ENCODE measurements at places on chromosomes 7 and 10.

DNA sequence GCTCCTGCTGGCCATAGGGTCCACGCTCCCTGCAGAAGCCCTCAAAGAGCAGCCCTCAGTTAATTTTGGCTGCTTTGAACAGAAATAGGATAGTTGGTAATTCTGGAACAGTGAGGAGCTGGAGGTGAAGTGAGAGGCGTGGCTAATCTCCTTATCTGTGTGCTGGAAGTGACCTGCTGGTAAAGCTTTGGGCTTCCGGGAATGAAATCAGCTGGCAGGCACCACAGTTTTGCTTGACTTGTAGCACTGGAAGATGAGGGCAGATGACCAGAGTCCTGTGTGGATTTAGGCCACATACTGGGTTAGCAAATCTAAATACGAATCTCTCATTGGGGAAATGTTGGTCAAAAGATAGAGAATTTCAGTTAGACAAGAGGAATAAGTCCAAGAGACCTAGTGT is 10.2 kb downstream of the ATP6V0E2 start:
- DNase-seq, result no peak
- no peaks in the 10 kb centered on the region for H3K27me3 ChIP-seq
- H3K4me3 ChIP-seq, result no peak overlapping the region
- H3K4me1 ChIP-seq, result peaks cover 2% of the 10 kb centered on the region
- H3K27ac ChIP-seq, result peak overlapping the region; percentile 69
- no peaks in the 10 kb centered on the region for H3K36me3 ChIP-seq

- no peak overlapping the region for H3K4me3 ChIP-seq
- no peaks in the 10 kb centered on the region for H3K27me3 ChIP-seq
- no peak overlapping the region for H3K27ac ChIP-seq
- no peaks in the 10 kb centered on the region for H3K4me1 ChIP-seq
These were observed 111.7 kb downstream of the LARP4B start for GRCh38 chr10:819816-820215.

- DNase-seq, result no peak
- no peak overlapping the region for H3K4me3 ChIP-seq
- H3K27me3 ChIP-seq, result no peaks in the 10 kb centered on the region
These were observed 78.9 kb downstream of the SRI start for GRCh38 chr7:88140947-88141346.

DNA sequence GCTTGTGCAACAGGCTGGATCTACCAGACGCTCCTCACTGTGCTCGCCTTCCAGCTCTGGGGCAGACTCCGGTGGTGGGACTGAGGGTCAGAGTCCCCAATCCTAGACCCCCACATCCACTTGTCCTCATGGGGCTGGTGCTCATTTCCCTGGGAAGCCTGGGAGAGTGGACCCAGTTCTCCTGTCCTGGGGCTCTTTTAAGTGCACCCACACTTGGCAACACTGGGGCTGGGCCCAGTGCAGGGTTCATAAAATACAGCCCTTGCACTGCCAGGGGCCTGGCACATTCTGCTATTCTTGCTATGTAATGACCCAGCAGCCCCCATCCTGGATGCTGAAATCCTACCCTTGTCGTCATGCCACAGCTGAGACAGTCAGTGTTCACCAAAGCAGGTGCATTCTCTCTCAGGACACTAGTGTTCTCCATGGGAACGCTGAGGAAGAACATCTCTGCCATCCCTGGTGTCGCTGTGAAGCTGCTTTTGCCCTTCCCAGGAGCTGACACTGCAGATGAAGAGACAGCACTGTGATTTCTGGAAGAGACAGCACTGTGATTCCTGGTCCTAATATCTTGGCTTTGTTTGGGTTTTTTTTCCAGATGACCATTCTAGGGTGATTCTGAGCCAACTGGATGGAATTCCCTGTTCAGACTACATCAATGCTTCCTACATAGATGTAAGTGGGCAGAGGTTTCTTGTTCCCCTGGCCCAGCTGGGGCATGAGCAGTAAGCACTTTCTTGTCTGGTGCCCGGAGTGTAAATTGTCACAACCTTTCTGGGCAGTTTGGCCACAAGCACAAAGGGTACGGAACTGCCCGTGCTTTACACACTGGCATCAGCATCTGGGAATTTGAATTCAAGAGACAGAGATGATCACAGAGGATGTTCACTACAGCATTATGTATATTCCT is 65.6 kb downstream of the MKI67 start:
- no peak for DNase-seq
- H3K27ac ChIP-seq, result no peak overlapping the region
- no peaks in the 10 kb centered on the region for H3K27me3 ChIP-seq

DNA sequence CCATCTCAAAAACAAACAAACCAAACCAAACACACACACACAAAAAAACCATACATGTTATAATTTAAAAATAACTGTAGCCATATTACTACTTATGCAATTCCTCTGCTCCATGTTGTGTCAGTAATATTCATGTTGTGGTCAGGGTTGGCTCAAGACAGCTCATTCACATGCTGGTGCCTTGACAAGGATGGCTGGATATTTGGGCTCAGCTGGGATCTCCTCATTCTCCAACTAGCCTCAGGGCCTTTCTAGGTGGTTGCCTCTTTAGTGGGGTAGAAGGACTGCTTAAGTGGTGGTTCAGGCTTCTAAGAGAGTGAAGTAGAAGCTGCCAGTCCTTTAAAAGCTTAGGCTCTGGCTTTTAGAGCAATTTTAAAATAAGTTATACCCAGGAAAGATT is 189.3 kb downstream of the ADRA2A start:
- no peaks in the 10 kb centered on the region for H3K27me3 ChIP-seq
- no peaks in the 10 kb centered on the region for H3K36me3 ChIP-seq
- no peaks in the 10 kb centered on the region for H3K4me1 ChIP-seq
- H3K4me3 ChIP-seq, result no peak overlapping the region
- no peak for DNase-seq

- peak overlapping the region; percentile 93 for H3K27ac ChIP-seq
- peak overlapping the region; percentile 97 for H3K4me3 ChIP-seq
- no peaks in the 10 kb centered on the region for H3K36me3 ChIP-seq
- no peaks in the 10 kb centered on the region for H3K27me3 ChIP-seq
These were observed 989 bp downstream of the ERLIN1 start for GRCh38 chr10:100184840-100185239.

DNA sequence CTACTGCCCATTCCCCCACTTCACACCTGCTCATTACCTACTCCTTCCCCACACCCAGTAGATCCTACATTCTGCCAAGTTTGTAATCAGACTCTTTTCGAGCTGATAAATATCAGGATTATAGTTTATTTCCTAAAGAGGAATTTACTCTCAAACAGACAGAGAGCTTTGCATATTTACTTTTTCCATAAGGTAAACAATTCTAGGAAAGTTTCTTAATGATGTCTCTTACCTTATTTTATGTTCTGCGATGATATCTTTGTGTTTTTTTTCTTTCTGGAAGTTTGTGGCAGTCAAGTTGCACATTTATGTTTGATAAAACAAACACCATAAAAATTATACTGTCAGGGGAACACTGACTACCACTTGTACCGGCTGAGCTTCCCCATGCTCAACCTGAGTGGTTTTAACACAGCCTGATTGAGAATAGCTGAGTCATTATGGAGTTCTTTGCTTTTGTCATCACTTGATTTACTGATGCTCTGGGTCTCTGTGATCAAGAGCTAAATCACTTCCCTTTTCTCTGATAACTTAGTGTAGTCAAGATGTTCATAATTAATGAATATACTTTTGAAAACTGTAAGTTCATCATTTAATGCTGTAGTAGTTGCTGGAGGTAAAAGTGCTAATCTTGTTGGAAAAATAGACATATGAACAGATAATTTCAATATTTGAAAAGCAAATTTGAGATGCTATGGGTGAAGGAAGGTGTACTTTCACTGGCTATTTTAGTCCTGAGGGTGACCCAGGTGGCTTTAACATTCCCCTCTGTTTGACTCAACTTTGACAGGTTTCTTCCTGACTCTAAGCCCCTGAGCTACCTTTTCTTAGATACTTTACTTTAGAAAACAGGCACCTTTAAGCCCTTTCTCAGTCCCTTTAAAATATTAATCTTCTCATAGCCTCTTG is 1034.5 kb upstream of the LRRTM3 start:
- no peak for DNase-seq
- H3K27me3 ChIP-seq, result no peaks in the 10 kb centered on the region
- no peaks in the 10 kb centered on the region for H3K4me1 ChIP-seq
- H3K4me3 ChIP-seq, result no peak overlapping the region
- H3K27ac ChIP-seq, result no peak overlapping the region

GRCh38 chr10:8543361-8544056 is 489.0 kb downstream of the GATA3 start:
- no peaks in the 10 kb centered on the region for H3K27me3 ChIP-seq
- H3K27ac ChIP-seq, result peak overlapping the region; percentile 70
- H3K36me3 ChIP-seq, result no peaks in the 10 kb centered on the region
- peaks cover 5% of the 10 kb centered on the region for H3K4me1 ChIP-seq

- no peaks in the 10 kb centered on the region for H3K36me3 ChIP-seq
- H3K4me3 ChIP-seq, result no peak overlapping the region
- H3K4me1 ChIP-seq, result no peaks in the 10 kb centered on the region
These were observed 202.6 kb upstream of the ZMIZ1 start for GRCh38 chr10:78865931-78866717.

DNA sequence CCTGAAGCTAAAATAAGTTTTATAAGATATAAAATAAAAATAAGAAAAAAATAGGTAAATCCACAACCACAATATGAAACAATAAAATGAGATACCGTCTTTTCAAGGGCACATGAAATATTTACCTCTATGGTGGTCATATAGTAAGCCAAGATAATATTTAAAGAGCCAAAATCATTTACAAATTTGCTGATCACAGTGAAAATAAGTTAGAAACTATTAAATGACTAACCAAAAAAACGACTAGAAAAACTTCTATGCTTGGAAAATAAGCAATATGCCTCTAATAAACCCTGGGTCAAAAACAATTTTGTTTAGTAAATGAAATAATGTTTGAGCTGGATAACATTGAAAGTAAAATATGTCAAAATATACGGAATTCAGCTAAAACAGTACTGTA is 535.2 kb downstream of the GRID1 start:
- H3K27ac ChIP-seq, result no peak overlapping the region
- no peaks in the 10 kb centered on the region for H3K4me1 ChIP-seq
- H3K27me3 ChIP-seq, result no peaks in the 10 kb centered on the region
- H3K36me3 ChIP-seq, result no peaks in the 10 kb centered on the region
- DNase-seq, result no peak

GRCh38 chr10:95791425-95791979 is 35.5 kb downstream of the ENTPD1 start:
- H3K27me3 ChIP-seq, result no peaks in the 10 kb centered on the region
- H3K27ac ChIP-seq, result no peak overlapping the region
- H3K4me1 ChIP-seq, result no peaks in the 10 kb centered on the region
- no peak for DNase-seq

GRCh38 chr7:19561121-19561805 is 147.6 kb downstream of the POLR1F start:
- H3K27me3 ChIP-seq, result no peaks in the 10 kb centered on the region
- H3K36me3 ChIP-seq, result no peaks in the 10 kb centered on the region
- H3K4me1 ChIP-seq, result no peaks in the 10 kb centered on the region
- H3K27ac ChIP-seq, result no peak overlapping the region
- no peak for DNase-seq

GRCh38 chr10:123964953-123965352 is 73.3 kb upstream of the CPXM2 start:
- H3K27me3 ChIP-seq, result no peaks in the 10 kb centered on the region
- no peaks in the 10 kb centered on the region for H3K36me3 ChIP-seq

- H3K27me3 ChIP-seq, result no peaks in the 10 kb centered on the region
- DNase-seq, result no peak
- H3K4me3 ChIP-seq, result no peak overlapping the region
- H3K36me3 ChIP-seq, result no peaks in the 10 kb centered on the region
- H3K27ac ChIP-seq, result no peak overlapping the region
- no peaks in the 10 kb centered on the region for H3K4me1 ChIP-seq
These were observed 366.4 kb upstream of the POM121L12 start for GRCh38 chr7:52669031-52669430.

DNA sequence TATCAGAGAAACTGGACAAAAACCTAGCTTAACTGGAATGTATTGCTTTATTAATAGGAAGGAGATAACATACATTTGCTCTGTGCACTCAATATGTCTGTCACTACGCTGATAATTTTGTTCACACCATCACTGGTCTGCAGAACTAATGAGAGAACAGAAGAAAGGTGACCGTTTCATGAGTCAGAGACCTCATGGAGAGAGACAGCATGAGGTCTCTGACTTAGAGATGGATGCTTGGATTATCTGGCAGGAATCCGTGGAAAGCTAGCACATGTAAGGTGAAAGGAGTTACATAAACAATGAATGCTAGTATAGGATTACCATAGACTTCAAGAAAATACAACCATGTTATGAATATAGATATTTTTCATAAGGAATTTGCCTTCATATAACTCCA is 947.3 kb downstream of the IPMK start:
- H3K36me3 ChIP-seq, result no peaks in the 10 kb centered on the region
- no peaks in the 10 kb centered on the region for H3K4me1 ChIP-seq
- no peak overlapping the region for H3K4me3 ChIP-seq
- no peak overlapping the region for H3K27ac ChIP-seq
- no peak for DNase-seq
- H3K27me3 ChIP-seq, result no peaks in the 10 kb centered on the region

DNA sequence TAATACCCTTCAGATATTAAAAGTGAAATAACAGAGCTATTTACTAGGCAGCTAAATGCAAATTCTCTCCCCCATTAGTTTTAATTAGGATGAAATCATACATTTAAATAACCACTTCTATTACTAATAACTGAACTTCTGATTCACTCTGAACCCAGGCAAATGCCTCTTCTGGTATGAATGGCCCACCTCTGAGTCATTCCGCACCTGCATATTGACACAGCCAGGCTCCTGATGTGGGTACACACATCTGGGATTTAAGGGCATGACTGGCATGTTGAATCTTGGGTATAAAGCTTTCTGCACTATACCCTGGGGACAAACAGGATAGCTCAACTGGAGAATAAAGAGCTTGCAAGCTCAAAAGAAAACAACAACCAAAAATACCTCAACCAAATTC is 140.9 kb downstream of the AUTS2 start:
- no peak for DNase-seq
- H3K27ac ChIP-seq, result no peak overlapping the region

DNA sequence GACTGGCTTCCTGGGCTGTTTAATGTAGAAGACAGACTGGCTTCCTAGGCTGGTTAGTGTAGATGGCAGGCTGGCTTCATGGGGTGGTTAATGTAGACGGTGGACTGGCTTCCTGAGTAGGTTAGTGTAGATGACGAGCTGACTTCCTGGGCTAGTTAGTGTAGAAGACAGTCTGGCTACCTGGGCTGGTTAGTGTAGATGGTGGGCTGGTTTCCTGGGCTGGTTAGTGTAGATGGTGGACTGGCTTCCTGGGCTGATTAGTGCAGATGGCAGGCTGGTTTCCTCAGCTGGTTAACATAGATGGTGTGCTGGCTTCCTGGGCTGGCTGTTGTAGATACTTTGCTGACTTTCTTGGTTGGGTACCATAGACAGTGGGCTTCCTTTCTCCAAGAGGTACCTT is 122.9 kb upstream of the PPP2R2D start:
- H3K4me3 ChIP-seq, result no peak overlapping the region
- H3K27ac ChIP-seq, result no peak overlapping the region
- no peaks in the 10 kb centered on the region for H3K36me3 ChIP-seq
- no peaks in the 10 kb centered on the region for H3K4me1 ChIP-seq

All from breast epithelium (tissue), 4 donors.